ENCODE measurements at places on chromosomes 5 and 9. TPM values are rescaled to one million over a fixed set of nuclear protein-coding genes. Genes with fewer than 3 reads are reported as not detected.
A peak's percentile ranks its signal among the peaks of the same experiment; 100 is the strongest.

DNA sequence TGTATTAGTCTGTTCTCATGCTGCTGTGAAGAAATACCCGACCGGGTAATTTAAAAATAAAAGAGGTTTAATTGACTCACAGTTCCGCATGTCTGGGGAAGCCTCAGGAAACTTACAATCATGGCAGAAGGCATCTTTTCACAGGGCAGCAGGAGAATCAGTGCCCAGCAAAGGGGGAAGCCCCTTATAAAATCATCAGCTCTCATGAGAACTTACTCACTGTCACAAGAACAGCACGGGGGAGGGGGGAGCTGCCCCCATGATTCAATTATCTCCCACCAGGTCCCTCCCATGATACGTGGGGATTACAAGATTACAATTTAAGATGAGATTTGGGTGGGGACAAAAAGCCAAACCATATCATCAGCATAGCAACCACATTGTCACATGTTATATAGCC is 102.5 kb downstream of the GPBP1 start:
- DNase-seq = no peak

DNA sequence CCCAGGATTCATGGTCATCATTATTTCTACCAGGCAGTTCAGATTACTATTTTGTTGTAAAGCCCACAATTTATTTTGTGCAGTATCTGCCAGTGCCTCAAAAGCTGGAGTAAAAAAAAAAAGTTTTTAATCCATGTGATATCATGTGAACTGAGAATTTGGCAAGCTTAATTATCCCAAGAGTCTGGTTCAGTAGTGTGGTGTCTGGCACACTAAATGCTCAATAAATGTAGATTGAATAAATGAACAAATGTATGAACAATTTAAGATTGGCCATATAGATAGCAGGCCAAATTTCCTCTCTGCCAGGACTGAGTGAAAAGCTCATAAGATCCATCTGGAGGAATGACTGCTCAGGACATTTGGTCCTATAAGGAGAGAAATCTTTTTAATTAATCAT is 533.0 kb downstream of the TLE1 start:
- DNase-seq = no peak

GRCh38 chr9:21746550-21746949 is 55.9 kb upstream of the MTAP start:
- DNase-seq = no peak

GRCh38 chr5:157731272-157732129 is at the start of gene THG1L:
THG1L (plus strand) TSS chr5:157731420; CDS start chr5:157731441, 21 bp downstream.
- DNase-seq = peak; percentile 97

SV2C gene
- under 0.01 TPM for total RNA-seq

KCNN2 gene
- total RNA-seq = under 0.01 TPM

SPAAR gene
- total RNA-seq = under 0.01 TPM
